Erythroblast (primary cell): ENCODE measurements at places on chromosomes 16 and 17.

DNA sequence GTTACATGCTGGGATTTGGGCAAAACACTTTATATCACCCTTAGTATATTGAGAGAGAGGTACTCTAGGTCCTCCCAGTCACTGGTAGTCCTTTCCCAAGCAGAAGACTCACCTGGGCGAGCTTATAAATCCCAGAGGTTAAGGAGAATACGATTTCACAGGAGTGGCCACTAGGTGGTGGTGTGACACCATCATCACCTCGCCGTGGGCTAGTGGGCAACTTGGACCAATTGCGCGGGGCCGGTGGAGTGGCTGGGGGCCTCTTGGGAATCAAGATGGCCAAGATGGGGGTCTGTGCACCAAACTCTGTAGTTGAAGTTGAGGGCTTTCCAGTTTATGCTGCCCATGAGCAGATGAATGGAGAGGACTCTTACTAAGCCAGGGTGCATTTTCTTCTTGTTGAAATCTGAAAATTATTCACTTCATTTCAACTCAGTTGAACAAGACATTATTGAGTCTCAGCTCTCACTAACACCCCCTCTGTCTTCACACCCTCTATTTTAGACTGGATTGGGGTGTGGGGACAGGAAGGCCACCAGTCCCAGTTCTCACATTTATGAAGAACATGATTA is 38.2 kb upstream of the PIRT start:
- DNase-seq, result peak; percentile 54

- no peak for DNase-seq
These were observed 1.4 kb downstream of the CBFB start for GRCh38 chr16:67030221-67030962.

- DNase-seq, result no peak
These were observed 63.5 kb upstream of the GPR139 start for GRCh38 chr16:20137194-20137593.

- DNase-seq, result no peak
These were observed 1115.6 kb upstream of the GOT2 start for GRCh38 chr16:59849716-59850115.

DNA sequence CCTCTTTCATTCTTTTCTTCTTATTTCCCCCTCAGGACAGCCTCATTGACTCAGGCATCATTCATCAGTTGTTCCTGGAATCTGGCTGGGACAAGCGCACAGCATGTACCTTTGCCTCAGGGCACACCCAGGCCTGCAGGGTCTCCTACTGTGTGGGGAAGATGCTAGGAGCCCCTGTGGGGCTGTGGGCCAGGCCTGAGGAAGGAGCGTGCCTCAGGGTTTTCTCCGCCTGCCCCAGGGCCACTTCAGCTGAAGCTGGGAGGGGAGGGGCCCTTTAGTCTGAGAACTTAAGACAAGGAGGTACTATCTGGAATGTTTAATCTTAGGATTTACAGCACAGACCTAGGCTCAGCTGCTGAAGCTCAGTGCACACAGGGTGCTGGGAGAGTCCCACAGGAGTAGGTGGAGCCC is 7.9 kb downstream of the ELMO3 start:
- DNase-seq, result no peak

DNA sequence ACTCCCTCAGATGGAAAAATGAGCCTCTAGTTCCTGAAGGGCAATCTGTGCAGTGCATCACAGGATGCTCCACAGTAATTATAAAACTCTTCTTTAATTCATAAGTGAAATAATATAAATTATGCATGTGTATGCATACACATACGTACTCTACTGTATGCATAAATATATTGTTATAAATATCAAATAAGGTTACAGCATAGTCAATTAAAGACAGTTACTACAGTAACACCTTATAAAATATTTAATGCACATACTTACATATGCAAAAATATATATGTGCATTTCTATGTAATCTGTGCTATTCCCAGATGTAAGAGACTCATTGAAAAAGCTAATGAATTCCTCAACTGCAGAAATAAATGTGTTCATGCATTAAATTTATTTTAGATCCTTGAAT is 1515.1 kb downstream of the CDH11 start:
- no peak for DNase-seq

DNA sequence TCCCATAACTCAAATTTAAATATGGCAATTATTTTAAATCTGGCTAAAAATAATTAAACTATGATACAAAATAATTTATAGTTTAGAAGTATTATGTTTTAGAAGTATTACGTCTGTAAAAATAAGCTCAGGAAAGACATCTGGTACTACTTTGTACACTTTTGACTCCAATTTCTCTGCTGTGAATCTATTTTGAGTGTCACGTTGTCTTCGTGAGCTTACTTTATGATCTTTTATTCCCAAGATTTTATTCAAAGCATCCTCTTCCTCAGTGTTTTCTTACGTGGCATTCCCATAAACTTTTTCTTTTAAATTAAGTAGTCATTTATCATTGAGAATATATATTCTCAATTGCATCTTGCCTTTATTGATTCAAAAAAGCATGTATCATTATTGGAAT is 223.3 kb upstream of the KCNJ16 start:
- DNase-seq, result no peak

DNA sequence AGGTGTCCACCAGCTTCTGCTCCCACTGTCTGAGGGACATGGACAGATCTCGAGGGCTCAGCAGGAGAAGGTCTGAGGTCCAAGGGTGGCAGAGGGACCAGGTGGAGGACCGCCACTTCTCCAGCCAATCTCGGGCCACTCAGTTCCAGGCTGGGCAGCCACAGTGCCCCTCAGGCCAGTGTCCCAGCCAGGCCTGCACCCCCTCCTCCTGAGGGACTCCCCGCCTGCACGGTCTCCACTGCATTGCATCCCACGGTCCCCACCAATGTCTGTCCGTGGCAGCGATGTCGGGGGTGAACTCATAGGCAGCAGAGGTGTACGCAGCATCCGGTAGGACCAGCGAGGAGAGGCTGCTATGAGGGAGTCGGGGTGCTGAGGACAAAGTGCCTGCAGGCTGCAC is 64.2 kb upstream of the DOC2B start:
- no peak for DNase-seq

DNA sequence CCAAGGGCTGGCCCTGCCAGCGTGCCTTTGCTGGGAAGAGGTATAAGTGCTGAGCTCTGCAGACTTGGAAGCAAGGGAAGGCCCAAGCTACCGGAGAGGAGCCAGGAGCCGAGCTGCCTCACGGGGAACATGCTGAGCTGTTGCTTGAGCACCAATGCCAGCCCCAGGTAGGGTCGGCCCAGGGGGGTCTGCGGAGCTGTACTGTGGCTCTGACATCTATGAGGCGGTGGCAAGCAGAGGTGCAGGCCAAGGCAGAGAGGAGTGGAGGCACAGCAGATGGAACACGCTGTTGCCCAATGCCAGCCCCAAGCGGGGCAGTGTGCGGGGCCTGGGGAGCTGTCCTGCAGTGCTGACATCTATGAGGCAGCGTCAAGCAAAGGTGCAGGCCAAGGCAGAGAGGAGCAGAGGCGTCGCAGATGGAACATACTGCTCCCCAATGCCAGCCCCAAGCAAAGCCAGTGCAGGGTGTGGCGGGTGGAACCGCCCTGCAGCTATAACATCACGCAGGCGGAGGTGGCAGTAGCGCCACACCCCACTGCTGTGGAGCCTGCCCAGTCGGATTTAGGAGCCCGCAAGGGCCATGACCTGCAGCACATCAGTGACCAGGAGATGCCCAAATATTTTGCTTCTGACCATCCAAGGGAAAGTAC is 10.0 kb downstream of the GGA2 start:
- peak; percentile 61 for DNase-seq

- DNase-seq, result no peak
These were observed 47.1 kb downstream of the CMIP start for GRCh38 chr16:81491541-81492188.

DNA sequence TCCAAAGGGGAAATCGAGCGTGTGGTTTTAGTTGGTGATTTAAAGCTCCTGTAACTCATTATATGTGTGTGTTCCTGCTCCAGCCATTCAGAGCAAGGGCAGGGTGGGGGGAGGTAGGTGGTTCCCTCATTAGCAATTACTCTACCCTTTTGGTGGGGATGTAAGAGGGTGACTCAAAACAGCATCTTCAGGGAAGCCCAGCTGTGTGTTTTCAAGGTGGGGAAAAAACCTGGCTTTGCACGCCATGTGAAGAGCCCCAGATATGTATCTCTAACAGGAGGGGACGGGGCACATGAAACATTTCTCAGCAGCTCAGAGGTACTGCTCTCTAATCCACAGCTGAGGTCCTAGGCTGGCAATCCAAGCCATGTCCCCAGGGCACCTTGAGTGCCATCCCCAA is 241.3 kb upstream of the ZFHX3 start:
- DNase-seq, result no peak

DNA sequence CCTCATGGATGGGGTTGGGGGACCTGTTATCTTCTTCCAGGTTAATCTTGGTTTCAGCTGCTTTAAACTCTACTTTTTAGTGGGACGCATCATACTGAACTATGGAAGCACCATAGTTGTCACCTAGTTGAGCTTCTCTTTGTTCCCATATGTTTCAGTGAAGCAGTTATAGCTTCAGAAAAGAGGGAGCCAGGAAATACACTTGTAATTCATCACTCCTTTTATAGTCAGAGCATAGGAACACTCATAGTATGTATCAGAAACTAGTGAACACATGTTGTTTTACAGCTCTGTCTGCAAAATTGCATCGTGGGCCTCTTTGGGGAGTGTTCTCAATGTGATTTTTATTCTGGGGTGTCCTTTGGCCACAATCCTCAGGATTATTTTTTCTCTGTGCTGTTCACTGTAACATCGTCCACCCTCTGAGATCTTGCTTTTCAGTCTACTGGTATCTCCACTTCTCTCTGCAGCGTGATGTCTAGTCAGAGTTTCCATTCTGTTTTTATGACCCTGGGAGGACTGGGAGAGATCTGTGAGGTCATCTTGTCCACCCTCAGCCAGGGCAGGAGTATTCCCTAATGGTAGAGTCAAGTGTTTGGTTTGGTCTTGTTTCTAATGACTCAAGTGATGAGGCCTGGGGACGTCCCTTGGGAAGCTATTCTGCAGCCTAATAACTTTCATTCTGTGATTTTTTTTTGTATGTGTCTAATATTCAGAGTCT is 585.4 kb downstream of the WWOX start:
- no peak for DNase-seq

- DNase-seq, result no peak
These were observed 100.7 kb upstream of the ZNF469 start for GRCh38 chr16:88281858-88282563.

- DNase-seq, result no peak
These were observed 75.2 kb downstream of the KANSL1 start for GRCh38 chr17:46117850-46118696.

DNA sequence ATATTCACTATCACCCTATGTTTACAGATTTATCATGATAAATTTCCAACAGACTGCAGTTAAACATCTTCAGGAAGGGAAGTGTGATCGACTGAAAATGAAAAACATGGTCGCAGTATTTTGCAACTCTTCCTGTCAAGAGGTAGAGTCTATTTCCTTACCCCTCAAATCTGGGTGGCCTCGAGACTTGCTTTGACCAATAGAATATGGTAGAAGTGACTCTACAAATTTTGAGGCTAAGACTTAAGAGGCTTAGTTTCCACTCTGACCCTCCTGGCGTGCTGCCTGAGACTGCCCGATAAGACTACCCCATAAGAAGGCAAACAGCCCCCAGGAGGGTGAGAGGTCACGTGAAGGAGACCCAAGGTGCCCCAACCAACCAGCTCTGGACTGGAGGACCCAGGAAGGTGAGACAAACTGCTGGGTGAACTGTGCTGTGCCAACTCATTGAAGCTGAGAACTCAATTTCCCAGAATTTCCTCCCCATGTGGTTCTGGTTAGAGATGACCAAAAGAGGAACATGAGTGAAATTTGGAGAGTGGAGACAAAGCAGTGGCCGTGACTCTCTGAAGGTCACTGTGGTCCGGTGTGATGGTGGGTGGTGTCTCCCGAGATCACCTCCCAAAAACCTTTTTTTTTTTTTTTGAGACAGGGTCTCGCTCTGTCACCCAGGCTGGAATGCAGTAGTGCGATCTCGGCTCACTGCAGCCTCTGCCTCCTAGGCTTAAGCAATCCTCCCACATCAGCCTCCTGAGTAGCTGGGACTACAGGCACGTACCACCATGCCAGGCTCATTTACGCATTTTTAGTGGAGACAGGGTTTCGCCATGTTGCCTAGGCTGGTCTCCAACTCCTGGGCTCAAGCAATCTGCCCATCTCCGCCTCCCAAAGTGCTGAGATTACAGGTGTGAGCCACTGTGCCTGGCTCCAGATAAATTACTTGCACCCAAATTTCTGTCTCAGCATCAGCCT is 38.2 kb upstream of the LITAF start:
- peak; percentile 13 for DNase-seq

GRCh38 chr17:29149431-29150064 is 30.6 kb downstream of the MYO18A start:
- DNase-seq, result no peak

GRCh38 chr16:6558126-6558525 is 774.5 kb upstream of the RBFOX1 start:
- no peak for DNase-seq

- no peak for DNase-seq
These were observed 4.8 kb upstream of the PPP1R9B start for GRCh38 chr17:50155115-50155819.

DNA sequence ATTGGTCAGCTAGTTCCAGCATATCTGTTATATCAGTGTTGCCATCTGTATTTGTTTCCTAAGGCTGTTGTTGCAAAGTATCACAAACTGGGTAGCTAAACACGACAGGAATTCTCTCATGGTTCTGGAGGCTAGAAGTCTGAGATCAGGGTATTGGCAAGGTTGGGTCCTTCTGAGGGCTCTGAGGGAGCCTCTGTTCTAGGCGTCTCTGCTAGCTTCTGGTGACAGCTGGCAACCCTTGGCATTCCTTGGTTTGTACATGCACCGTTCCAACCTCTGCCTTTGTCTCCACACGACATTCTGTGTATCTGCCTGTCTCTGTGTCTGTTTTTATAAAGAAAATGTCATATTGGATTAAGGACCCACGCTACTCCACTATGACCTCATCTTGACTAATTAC is 219.9 kb upstream of the NLRP1 start:
- no peak for DNase-seq

DNA sequence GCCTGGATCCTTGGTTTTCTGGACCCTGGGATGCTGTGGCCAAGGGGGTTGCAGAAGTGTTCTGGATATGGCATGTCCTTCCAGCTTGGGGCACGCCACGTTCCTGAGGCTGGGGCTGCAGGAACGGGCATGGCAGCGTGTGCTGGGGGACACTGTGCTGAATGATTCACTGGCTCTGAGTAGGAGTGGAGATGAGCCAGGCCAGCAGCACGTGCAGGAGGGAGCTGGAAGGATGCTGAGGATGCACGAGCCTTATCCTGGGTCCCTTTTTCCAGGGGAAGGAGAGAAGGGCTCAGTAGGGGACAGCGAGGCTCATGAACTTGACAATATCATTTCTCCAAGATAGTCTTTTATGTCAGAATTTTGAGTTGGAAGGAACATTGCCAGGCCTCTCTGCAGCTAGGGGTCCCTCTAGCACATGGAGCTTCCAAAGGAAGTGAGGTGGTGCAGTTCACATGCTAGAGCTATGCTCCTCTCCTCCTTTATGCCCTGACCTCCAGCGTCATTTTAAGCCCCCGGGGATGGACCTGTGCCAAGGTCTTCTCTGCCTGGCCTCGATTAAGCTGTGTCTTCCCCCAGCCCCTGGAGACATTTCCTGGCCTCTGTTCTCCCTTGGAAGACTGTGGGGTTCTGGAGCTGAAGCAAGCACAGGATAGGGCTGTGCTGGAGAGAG is 125.9 kb downstream of the OR1D5 start:
- DNase-seq, result no peak
